Psoas muscle (tissue), 8 donors: ENCODE measurements at places on chromosomes 7 and 10. TPM values are rescaled to one million over a fixed set of nuclear protein-coding genes. Genes with fewer than 3 reads are reported as not detected.

The RPEL1 gene
- total RNA-seq: not detected

The PKD2L1 gene
- total RNA-seq: not detected

The RADIL gene
- 2.6 TPM for total RNA-seq

The AP4M1 gene
- total RNA-seq: 9.7 TPM

The PDE1C gene
- 0.76 TPM for total RNA-seq

The PLPP4 gene
- not detected for total RNA-seq

The EVX1 gene
- total RNA-seq: not detected

The SMKR1 gene
- total RNA-seq: 0.22 TPM

The ADAM22 gene
- 0.86 TPM for total RNA-seq

The OR6V1 gene
- total RNA-seq: not detected

The APBB1IP gene
- total RNA-seq: 2.8 TPM

The WDR11 gene
- total RNA-seq: 10.3 TPM

The ERVW-1 gene
- total RNA-seq: not detected

The TMEM270 gene
- not detected for total RNA-seq
